ENCODE measurements at places on chromosomes 4 and X.

DNA sequence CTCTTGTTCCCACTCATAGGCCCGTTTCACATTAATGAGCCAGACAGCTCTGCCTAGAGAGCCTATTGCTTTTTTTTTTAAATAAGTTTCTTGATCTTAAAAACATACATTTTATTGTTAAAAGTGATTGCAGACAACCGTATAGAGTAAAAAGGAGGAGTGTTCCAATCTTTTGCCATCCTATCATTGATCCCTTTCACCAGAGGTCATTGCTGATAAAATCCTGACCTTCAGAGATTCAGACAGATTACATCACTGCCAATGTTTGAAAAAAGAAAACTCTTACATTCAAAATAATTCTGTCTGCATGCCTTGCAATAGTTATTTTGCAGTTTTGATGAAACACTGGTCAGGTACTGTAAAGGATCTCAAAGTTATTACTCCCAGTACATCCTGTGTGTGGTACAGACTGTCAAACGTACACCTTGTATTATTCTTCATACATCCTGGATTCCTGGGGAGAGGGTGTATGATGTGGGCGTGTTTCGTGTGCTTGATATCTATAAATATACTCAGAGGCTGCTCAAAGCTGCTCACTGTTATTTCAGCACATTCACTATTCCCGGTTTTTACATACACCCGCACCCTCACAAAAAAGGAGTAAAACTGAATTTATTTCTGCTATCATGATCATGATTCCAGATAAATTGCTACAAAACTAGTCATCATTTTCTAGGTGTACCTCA lies 15.4 kb upstream of the KLHL2 start:
- DNase-seq: no peak

- DNase-seq: no peak
Measured at GRCh38 chr4:143598816-143599215, 85.3 kb downstream of the SMARCA5 start.

DNA sequence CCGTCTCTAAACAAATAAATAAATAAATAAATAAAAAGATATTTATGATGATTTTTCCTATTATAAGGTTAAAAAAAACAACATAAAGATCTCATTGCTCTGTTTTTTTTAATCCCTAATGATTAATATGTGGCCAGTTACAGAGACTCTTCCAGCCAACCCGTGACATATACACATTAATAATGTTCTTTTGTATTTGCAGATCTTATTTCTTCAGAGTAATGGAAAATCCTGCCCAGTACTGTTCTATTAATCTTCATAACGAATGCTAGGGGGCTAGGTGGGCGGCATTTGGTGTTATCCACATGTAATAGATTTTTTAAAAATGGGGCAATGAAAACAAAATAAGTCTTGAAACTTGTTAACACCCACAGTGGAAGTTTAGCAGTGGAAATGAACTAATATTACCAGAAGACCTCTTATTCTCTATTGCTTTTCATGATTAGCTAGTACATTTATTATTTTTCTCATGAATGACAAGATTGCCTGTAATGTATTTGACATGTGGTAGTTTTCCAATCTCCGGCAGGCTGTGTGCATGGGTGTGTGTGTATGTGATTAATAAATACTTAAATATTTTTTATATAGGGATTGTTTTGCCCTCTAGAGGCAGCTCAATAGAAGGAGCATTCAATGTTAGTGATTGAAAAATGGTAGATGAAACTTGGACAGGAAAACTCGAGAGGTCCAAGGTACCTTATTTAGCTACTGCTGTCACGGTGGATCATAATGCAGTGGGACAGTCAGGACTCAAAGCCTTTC lies 457.4 kb downstream of the IL1RAPL1 start:
- DNase-seq: no peak

- DNase-seq: no peak
Measured at GRCh38 chrX:132694382-132694781, 205.5 kb upstream of the MBNL3 start.

DNA sequence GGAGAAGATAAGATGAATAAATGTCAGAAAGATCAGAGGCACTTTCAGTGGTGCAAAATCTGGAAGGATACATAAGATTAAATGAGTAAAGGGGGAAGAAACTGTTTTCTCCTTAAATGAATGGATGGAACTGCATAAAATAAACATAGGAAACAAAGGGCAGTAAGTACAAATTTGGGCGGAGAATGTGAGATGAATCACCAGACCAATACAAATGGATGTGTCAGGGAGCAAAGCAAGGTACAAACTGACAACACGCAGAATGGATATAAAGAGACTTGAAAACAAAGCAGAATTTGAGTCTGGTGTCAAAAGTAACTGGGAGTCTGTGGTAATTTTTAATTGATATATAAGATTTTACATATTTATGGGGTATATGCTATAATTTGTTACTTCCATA lies 175.3 kb upstream of the PCDH18 start:
- no peak for DNase-seq

DNA sequence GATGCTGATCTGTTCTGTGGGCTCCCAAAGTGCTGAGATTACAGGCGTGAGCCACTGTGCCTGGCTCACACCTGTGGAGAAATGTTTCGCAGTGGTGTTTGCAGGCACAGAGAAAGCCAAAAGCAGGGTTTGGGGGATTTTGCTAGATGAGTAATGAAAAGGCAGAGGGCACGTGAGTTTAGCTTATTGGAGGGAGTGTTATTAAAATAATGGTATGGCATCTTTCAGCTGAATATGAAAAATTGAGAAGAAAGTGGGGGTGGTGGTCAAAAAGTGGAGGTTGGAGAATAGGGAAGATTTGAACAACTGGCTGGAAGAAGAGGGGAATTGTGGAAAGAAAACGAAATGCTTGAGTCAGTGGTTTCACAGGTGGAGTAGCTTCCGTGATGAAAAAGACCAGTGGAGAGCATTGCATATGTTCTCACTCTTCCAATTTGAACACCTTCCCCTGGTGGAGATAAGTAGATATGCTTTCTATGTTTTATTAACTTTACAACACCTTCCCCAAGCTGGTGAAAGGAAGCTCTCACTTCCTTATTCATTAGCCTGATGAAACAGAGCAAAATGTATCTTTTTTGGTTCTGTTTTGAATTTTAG lies 1.1 kb upstream of the CHST7 start:
- no peak for DNase-seq

DNA sequence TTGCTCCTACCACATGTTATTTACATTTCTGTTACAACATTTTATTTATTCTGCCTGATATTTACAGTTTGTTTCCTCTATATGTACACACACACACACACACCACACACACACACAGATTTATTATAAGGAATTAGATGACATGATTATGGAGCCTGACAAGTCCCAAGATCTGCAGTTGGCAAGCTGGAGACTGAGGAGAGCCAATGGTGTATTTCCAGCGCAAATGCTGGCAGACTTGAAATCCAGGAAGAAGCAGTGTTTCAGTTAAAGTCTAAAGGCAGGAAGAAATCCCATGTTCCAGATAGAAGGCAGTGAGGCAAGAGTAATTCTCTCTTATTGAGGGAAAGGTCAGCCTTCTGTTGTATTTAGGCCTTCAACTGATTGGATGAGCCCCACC lies 1.8 kb upstream of the KLHL4 start:
- DNase-seq: no peak

DNA sequence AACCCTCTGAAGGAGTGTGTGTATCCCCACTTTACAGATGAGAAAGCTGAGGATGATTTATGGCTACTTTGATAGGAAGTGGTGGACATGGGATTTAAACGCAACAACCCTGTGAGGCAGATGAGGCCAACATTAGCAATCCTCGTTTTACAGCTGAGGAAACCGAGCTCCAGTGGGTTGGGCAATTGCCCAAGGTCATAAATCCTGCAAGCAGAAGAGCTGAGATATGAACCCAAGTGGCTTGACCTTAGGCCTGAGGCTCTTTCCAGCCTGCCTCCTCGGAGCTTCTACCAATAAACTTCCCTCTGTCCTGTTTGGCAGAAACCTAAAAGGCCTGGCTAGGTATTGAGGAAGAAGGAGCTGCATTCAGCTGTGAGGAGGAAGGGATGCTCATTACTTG lies 185.5 kb upstream of the RBPJ start:
- DNase-seq: no peak

DNA sequence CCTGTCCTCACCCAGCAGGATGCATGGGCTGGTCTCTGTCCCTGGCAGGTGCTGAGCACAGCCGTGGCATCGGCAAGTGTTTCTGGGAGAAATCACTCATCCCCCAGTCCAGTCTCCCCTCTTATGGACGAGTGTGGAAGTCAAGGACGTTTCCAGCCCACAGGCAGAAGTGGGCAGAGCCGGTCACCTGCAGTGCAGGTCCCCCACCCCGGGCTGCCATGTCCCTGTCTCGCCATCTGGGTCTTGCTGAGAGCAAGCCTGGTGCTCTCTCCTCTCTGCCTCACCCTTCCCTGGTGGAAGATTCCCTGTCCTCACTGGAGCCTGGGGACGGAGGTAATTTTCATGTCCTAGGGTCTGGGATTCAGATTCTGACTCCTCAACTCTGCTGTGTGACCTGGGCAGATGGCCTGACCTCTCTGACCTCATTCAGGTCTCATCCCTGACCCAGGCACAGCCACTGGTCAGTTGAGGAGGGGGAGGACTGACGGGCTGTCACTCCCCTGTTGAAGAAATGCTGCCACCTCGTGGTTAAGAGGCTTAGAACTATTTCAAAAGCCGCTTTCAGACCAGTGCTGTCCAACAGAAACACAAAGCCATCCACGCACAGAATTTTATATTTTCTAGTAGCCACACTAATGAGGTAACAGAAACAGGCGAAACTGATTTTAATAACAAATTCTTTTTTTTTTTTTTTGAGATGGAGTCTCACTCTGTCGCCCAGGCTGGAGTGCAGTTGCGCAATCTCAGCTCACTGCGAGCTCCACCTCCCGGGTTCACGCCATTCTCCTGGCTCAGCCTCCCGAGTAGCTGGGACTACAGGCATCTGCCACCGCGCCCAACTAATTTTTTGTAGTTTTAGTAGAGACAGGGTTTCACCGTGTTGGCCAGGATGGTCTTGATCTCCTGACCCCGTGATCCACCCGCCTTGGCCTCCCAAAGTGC lies 1.8 kb downstream of the CPZ start:
- DNase-seq: no peak

- no peak for DNase-seq
Measured at GRCh38 chr4:143358923-143359643, 22.4 kb downstream of the GAB1 start.

- DNase-seq: no peak
Measured at GRCh38 chr4:165580351-165580905, 201.6 kb downstream of the CPE start.

DNA sequence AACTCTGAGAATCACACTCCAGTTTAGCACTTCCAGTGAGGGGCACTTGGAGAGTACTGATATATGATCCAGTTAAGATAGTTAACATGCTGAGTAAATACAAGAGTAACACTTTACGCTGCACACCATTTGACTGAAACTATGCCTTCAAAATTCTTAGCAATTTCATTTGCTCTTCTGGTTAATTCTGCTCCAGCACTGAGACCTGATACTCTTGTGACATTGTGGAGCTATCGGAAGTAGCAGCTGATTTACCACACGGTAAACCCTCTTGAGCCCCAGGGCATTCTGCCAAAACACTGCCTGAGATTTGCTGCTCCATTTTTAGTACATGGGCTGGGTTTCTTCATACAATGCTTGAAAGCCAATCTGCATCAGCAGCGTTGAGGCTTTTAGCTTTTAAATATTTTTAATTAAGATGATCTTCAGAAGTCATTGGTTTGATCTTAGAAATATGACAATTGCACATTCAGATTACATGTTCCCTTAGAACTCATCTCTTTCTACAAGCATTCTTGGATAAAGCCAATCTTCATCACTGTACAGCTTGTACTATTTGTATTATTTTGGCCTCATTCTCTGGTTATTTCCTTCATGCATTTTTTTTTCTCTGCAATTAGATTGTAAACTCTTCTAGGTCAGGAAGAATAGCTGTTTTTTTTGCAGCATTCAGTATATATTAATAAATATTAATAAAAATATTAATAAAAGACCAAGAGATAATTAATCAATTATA lies 67.8 kb upstream of the ETNPPL start:
- no peak for DNase-seq

GRCh38 chr4:40514497-40514951 lies 115.1 kb downstream of the RBM47 start:
- no peak for DNase-seq

- DNase-seq: no peak
Measured at GRCh38 chr4:108619372-108620100, 840 bp upstream of the RPL34 start.

- no peak for DNase-seq
Measured at GRCh38 chr4:3096202-3096601, 21.7 kb downstream of the HTT start.

GRCh38 chr4:137124278-137124932 lies 407.9 kb downstream of the PCDH18 start:
- no peak for DNase-seq

DNA sequence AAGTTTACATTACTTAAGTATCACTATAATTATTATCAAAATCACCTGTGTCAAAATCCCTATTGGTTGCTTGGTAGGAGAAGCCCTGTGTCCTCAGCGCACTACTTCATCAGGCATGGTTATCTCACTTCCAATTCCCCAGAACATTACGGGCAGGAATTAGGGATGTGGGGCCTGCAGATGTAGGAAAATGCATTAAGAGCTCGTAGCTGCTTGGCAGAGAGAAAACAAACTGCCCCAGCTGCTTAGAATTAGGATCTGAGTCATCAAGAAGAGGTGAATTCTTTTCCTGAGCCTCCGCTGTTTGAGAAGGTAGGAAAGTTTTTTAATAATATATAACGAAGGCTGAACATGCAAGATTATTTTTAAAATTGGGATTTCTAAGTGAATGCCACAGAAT lies 31.1 kb upstream of the CLNK start:
- DNase-seq: no peak

DNA sequence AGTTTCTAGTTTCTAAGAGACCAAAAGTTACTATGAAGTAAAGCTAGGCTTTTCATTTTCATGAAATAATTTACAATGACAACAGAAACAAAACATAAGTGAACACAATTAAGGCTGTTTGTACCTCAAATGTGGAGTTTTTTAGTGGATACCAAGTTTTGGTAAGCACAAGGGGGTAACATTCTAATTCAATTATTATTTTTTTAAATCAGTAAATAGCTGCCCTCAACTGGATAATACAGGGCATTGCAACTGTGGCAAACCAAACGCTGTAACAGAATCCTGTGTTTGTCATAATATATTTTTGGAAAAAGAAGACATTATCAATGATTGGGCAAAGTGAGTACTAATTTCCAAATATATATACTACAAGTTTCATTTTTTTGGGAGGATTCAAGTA lies 150.3 kb downstream of the FBXW7 start:
- no peak for DNase-seq

GRCh38 chrX:114952696-114953095 lies 64.7 kb downstream of the IL13RA2 start:
- no peak for DNase-seq

GRCh38 chr4:63211375-63211774 lies 1197.9 kb downstream of the TECRL start:
- DNase-seq: no peak

All from stimulated activated CD8-positive, alpha-beta memory T cell treated with anti-CD3 and anti-CD28 coated beads, Interleukin-15, amount 100 ng/mL, for 1 hour (primary cell).